ENCODE measurements at places on chromosomes 4 and X.

DNA sequence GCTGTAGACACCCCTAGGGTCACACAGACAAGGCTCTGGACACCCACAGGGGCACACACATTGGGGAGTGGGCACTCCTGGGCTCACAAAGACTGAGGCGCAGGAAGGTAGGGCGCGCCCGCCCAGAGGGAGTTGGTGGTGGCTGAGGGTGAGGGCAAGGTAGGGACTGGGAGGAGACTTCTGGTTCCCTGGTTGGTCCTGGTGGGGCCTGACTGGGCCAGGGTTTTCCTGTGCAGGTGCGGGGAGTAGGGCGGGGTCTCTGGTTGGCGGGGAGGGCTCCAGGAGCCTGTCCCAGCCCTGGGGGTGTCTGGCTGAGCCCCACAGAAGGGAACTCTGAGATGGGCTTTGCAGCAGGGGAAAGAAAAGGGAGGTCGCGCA is 6.7 kb upstream of the WAS start:
- no peak for DNase-seq
- H3K27me3 ChIP-seq: no peaks in the 10 kb centered on the region
- H3K4me1 ChIP-seq: no peaks in the 10 kb centered on the region
- peak overlapping the region; percentile 73 for H3K4me3 ChIP-seq
- H3K36me3 ChIP-seq: no peaks in the 10 kb centered on the region
- peak overlapping the region; percentile 96 for H3K27ac ChIP-seq

DNA sequence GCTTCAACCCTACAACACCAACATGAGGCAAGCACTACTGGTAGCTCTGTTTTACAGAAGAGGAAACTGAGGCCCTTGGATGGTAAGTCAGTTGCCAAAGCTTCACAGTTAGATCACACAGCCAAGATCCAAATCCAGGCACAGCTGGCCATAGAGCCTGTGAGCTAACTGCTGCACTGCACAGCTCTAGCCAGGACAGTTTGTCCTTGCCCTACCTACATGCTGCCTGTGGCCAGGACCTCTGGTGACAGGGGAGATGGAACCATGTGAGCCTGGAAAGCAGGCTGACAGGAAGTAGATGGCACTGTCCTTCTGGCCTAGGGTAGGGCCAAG is 257.8 kb downstream of the FBXW7 start:
- H3K36me3 ChIP-seq: no peaks in the 10 kb centered on the region
- H3K4me1 ChIP-seq: no peaks in the 10 kb centered on the region
- no peaks in the 10 kb centered on the region for H3K27me3 ChIP-seq
- peak overlapping the region; percentile 12 for H3K27ac ChIP-seq
- H3K4me3 ChIP-seq: no peak overlapping the region

- H3K27me3 ChIP-seq: no peaks in the 10 kb centered on the region
- H3K4me3 ChIP-seq: no peak overlapping the region
- H3K4me1 ChIP-seq: no peaks in the 10 kb centered on the region
- no peak for DNase-seq
Measured at GRCh38 chr4:188012426-188012945, 16.9 kb downstream of the ZFP42 start.

DNA sequence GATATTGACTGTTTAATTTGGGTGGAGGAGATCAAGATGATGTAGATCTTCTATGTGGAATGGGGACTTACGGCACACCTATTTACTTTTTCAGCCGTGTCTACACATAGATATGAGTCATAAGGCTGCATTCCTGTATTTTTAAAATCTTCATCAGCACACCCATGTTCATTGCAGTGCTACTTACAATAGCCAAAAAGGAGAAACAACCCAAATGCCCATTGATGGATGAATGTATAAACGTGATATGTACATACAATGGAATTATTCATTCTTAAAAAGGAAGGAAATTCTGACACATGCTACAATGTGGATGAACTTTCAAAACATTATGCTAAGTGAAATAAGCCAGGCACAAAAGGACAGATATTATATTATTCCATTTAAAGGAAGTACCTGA is 98.6 kb downstream of the AASDH start:
- H3K4me3 ChIP-seq: no peak overlapping the region
- H3K27me3 ChIP-seq: no peaks in the 10 kb centered on the region
- no peaks in the 10 kb centered on the region for H3K36me3 ChIP-seq
- H3K27ac ChIP-seq: no peak overlapping the region

GRCh38 chr4:91258326-91258725 is 1045.4 kb upstream of the GRID2 start:
- no peak for DNase-seq
- H3K27ac ChIP-seq: no peak overlapping the region
- no peaks in the 10 kb centered on the region for H3K27me3 ChIP-seq
- H3K4me1 ChIP-seq: no peaks in the 10 kb centered on the region
- H3K36me3 ChIP-seq: no peaks in the 10 kb centered on the region

- H3K27ac ChIP-seq: no peak overlapping the region
- no peaks in the 10 kb centered on the region for H3K36me3 ChIP-seq
Measured at GRCh38 chrX:142686653-142687283, 339.0 kb upstream of the SPANXN4 start.

DNA sequence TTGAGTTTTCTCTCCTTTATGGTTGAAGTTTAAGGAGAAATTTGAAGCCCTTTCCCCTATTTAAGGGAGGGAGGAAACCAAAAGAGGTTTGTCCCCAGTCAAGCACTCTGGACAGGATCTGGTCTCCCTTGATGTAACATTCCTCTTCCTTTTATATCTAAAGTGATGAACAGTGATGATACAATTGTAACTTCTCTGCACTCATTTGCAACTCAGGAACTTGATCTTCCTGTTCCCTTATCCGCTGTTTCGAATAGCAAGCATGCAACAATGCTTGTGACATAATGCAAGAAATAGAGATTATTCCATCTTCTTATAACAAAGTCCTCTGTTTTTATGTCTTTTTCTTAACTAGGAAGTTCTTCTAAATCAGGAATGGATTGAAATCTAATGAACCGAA is 18.3 kb downstream of the ALPK1 start:
- no peaks in the 10 kb centered on the region for H3K4me1 ChIP-seq
- no peak for DNase-seq
- no peak overlapping the region for H3K27ac ChIP-seq
- H3K36me3 ChIP-seq: no peaks in the 10 kb centered on the region
- H3K27me3 ChIP-seq: no peaks in the 10 kb centered on the region

DNA sequence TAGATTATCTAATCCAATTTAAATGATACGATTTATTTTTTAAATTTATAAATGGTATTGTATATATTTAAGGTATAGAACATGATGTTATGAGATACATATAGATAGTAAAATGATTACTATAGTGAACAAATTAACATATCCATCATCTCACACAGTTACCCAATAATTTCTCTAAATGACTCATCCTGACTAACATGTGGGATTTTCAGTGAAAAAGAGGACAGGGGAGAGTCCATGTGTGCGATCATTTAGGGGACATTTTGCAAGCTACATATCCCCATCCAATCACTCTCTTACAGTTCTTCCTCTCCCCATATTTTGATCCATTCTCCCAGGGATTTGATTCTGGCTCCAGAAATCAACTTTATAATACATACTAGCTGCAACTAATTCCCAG is 88.2 kb downstream of the ABCB7 start:
- H3K27me3 ChIP-seq: no peaks in the 10 kb centered on the region
- no peaks in the 10 kb centered on the region for H3K4me1 ChIP-seq
- H3K27ac ChIP-seq: no peak overlapping the region
- DNase-seq: no peak
- H3K36me3 ChIP-seq: no peaks in the 10 kb centered on the region

DNA sequence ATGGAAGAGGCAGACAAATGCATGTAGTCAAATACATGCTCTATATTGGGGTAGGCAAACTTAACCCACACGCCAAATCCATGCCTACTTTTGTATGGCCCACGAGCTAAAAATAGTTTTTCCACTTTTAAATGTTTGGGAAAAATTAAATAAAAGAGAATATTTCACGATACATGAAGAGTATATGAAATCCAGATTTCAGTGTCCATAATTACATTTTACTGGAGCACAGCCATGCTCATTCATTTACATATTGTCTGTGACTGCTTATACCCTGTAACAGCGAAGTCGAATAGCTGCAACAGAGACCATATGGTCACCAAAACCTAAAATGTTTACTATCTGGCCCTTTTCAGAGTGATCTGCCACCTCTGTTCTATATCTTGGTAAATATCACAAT is 257.4 kb upstream of the NOCT start:
- no peak overlapping the region for H3K4me3 ChIP-seq
- H3K27me3 ChIP-seq: no peaks in the 10 kb centered on the region
- H3K4me1 ChIP-seq: no peaks in the 10 kb centered on the region
- DNase-seq: no peak
- no peaks in the 10 kb centered on the region for H3K36me3 ChIP-seq

GRCh38 chr4:1171311-1172227 is 814 bp downstream of the SPON2 start:
- H3K4me1 ChIP-seq: peaks cover 52% of the 10 kb centered on the region
- no peaks in the 10 kb centered on the region for H3K36me3 ChIP-seq
- no peaks in the 10 kb centered on the region for H3K27me3 ChIP-seq

DNA sequence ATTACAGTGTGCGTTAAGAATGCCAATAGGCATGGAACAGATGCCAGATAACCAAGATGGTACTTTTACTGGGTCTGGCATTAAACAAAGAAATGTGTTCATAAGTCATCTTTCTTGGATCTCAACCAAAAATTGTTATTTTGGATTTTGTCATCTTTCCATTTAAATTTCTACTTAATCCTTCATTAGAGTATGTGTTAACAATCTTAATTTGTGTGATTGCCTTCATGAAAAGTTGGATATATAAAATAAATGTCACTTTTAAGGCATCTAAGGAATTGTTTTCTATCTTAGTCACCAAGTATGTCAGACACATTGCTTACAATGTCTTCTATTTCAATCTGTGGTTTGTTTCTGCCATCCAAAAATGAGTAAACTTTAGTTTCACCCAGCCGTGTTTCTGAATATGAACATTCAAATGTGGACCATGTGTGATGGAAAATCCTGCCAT is 87.5 kb downstream of the PALLD start:
- no peak overlapping the region for H3K27ac ChIP-seq
- no peak overlapping the region for H3K4me3 ChIP-seq
- DNase-seq: no peak
- no peaks in the 10 kb centered on the region for H3K27me3 ChIP-seq

DNA sequence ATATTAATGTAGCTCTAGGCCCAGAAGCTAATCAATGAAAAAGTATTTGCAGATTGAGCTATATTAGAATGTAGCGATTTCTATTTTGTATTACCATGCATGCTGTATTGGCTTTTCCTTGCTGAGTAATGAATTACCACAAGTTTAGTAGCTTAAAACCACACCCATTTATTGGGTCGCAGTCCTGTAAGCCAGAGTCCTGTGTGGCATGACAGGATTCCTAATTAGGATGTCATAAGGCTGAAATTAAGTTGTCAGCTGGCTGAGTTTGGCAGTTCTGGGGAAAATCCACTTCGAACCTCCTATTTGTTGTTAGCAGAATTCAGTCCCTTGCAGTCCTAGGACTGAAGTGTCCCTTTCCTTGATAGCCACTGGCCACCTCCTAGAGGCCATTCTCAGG is 50.3 kb upstream of the HHIP start:
- no peaks in the 10 kb centered on the region for H3K27me3 ChIP-seq
- no peaks in the 10 kb centered on the region for H3K36me3 ChIP-seq
- no peak overlapping the region for H3K27ac ChIP-seq
- H3K4me3 ChIP-seq: no peak overlapping the region

DNA sequence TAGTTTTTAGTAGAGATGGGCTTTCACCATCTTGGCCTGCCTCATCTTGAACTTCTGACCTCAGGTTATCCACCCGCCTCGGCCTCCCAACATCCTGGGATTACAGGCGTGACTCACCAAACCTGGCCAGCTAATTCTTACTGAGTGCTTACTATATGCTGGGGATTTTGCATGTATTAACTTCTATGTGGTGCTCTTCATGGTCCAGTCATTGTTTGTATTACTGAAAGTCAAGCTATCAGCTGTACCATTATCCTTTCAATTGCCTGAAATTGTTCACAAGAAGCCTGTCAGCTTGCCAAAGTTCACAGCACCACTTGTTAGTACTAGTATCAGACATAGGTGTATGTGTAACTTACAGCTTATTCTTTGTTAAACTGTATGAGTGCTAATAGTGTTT is 1272.1 kb downstream of the ARAP2 start:
- no peak overlapping the region for H3K4me3 ChIP-seq
- no peaks in the 10 kb centered on the region for H3K36me3 ChIP-seq
- no peaks in the 10 kb centered on the region for H3K27me3 ChIP-seq

DNA sequence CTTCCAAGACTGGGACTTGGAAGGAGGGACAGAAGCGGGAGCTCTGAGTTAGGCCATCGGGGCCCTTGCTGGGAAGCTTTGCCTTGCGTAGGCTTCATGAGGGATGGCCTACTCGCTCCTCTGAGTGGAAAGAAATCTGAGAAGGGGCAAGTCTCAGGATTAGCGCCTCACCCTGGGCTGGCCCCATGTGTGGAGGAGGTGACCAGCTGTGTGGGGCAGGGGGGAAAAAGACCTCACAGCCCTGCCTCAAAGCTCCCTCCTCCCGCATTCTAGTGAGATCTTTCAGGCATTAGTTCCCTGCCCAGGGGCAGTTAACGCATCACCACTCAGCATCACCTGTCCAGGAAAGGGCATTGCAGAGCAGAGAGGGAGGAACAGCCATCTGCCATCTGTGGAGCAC is 156.1 kb downstream of the ENPP6 start:
- H3K27me3 ChIP-seq: no peaks in the 10 kb centered on the region
- no peak for DNase-seq
- H3K36me3 ChIP-seq: no peaks in the 10 kb centered on the region
- H3K27ac ChIP-seq: no peak overlapping the region
- no peak overlapping the region for H3K4me3 ChIP-seq

DNA sequence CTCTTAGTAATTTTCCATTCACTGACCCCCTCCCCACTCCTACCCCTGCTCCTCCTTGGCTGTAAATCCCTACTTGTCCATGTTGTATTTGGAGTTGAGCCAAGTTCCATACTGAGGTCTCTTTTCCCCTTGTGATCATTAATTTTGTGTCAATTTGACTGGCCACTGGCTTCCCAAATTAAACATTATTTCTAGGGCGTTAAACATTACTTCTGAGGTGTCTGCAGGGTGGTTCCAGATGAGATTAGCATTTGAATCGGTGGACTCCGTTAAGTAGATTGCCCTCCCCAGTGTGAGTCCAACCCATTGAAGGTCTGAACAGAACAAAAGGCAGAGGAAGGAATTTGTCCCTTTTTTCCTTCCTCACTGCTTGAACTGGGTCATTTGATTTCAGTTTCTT is 25.7 kb downstream of the SLC39A8 start:
- H3K27me3 ChIP-seq: no peaks in the 10 kb centered on the region
- H3K36me3 ChIP-seq: no peaks in the 10 kb centered on the region
- H3K4me3 ChIP-seq: no peak overlapping the region
- no peak overlapping the region for H3K27ac ChIP-seq
- no peaks in the 10 kb centered on the region for H3K4me1 ChIP-seq
- no peak for DNase-seq

All from Peyer's patch (tissue), 4 donors.